ENCODE measurements at places on chromosomes 12 and 14. TPM values are rescaled to one million over a fixed set of nuclear protein-coding genes. Genes with fewer than 3 reads are reported as not detected.

DNA sequence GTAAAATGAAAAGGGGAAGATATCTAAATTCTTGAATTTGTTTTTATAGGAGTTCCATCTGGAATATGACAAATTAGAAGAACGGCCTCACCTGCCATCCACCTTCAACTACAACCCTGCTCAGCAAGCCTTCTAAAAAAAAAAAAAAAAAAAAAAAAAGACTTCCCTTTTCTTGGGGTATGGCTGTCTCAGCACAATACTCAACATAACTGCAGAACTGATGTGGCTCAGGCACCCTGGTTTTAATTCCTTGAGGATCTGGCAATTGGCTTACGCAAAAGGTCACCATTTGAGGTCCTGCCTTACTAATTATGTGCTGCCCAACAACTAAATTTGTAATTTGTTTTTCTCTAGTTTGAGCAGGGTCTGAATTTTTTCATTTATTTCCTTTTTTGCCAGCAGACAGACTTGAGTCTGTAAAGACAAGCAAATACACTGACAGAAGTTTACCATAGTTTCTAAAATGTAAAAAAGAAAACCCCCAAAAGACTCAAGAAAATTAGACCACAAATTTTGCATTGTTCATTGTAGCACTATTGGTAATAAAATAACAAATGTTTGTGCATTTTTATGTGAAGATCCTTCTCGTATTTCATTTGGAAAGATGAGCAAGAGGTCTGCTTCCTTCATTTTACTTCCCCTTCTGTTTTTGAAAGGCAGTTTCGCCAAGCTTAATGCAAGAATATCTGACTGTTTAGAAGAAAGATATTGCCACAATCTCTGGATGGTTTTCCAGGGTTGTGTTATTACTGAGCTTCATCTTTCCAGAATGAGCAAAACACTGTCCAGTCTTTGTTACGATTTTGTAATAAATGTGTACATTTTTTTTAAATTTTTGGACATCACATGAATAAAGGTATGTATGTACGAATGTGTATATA lies 12.1 kb upstream of the KCNMB4 start:
- no peaks in the 10 kb centered on the region for H3K4me1 ChIP-seq
- H3K4me3 ChIP-seq: no peak overlapping the region
- no peak for DNase-seq
- H3K36me3 ChIP-seq: no peaks in the 10 kb centered on the region
- H3K27me3 ChIP-seq: no peaks in the 10 kb centered on the region
- no peak overlapping the region for H3K27ac ChIP-seq

DNA sequence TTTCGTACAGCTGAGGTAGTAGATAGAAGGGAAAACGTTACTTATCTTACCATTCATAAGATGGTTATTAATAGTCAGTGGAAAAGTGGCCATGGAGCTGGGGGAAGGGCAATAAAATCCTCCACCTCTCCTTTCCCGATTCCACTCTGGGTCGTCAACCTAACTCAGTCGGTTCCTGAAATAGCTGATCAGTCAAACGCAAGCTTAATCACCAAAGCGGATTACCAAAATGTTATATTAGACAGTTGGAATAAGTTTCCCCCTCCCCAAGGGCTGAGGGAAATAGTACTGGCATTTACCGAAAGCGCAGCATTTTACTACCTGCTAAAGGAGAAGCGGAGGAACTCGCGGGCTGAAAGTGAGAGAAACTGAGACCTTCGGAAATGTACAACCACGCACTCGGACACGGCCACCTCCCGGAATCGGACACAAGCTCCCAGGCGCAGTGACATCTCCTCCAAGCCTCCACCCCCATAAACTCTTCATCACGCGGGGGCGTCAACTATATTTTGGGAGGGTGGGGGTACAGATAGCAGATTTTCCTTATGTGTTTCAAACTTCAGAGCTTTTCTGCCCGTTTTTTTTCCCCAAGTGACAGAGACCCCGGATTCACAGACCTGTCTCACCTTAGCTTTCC lies 1.2 kb downstream of the PPM1H start:
- DNase-seq: no peak
- H3K4me1 ChIP-seq: no peaks in the 10 kb centered on the region
- H3K4me3 ChIP-seq: peak overlapping the region; percentile 75
- peak overlapping the region; percentile 43 for H3K27ac ChIP-seq
- no peaks in the 10 kb centered on the region for H3K36me3 ChIP-seq

DNA sequence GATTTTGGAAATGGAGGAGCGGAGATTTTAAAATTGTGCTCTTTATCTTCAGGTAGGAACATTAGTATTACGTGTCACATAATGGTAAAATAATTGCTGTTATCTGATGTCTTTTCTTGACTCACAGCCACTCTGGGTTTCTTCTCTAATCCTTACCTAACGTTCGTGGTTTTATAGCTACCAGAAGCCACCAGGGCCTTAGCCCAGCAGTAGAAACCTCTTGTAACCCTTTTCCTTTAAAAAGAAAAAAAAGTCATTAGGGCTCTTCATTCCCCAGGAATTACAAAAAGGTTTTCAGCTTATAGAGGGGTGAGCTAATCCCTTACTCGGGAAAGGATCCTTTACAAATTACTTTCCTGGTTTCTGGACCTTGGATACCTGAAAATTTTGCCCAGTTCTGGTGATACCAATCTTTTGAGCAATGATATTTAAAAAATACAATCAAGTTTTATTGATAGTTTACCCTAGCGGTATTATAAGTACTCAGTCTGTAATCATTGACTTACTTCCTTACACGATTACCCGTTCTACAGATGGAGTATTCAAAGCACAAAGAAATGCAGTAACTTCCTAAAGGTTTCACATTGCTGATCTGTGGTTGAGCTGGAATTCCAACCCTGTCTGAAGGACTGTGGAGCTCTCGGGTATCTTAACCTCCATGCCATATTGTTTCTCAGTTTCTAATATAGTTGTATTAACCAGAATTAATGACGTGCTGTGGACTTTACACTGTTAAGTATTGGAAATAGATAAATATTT lies 1.6 kb downstream of the GABARAPL1 start:
- no peaks in the 10 kb centered on the region for H3K27me3 ChIP-seq
- H3K4me1 ChIP-seq: peaks cover 19% of the 10 kb centered on the region

AJUBA gene
- 35.3 TPM for total RNA-seq

GRCh38 chr14:23539248-23540140 lies 12.1 kb downstream of the ZFHX2 start:
- H3K4me1 ChIP-seq: no peaks in the 10 kb centered on the region
- no peak for DNase-seq
- H3K36me3 ChIP-seq: no peaks in the 10 kb centered on the region
- no peaks in the 10 kb centered on the region for H3K27me3 ChIP-seq
- no peak overlapping the region for H3K4me3 ChIP-seq

DNA sequence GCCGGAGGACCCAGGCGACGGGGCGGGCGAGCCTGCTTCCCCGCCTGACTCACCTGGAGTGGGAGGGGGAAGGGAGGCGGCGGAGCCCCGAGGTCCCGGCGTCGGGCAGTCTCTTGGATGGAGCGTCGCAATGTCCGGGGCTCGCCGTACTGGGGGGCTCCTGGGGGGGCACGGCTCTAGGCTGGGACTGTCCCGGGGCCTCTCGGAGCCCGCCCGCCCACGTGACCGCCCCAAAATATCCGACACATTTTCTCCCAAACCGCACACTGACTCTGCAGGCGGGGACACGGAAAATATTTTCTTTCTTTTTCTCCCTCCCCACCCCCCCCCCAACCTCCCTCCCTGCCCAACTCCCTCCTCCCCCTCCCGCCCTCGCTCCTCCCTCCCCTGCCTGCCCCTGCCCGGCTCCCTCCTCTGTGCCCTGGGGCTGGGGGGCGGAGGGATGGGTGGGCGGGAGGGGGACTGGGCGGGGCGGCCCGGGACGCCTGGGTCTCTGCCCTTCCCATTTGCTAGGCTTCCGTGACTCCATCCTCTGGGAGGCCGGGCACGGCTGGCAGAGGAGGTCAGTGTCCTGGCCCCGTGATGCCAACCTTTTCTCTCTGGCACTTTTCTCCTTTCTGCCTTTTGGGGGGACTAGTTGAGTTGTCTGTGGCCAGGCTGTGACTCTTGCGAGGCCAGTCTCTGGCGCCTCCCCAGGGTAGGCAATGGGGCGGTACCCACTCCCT lies at the start of gene RARG:
Gene RARG (minus strand): TSS at position 289 of the 725 bp plus-strand sequence. CDS start 4,664 bp downstream, outside the sequence.
- H3K36me3 ChIP-seq: no peaks in the 10 kb centered on the region
- peak; percentile 46 for DNase-seq
- H3K4me3 ChIP-seq: peak within 1 kb of the TSS; percentile 94
- H3K27me3 ChIP-seq: no peaks in the 10 kb centered on the region
- peaks cover 54% of the 10 kb centered on the region for H3K4me1 ChIP-seq

PRB2 gene
- not detected for total RNA-seq

DDX51 gene
- total RNA-seq: 9.7 TPM

RASSF8 gene
- 86.6 TPM for total RNA-seq

- no peak for DNase-seq
- H3K27ac ChIP-seq: no peak overlapping the region
- H3K36me3 ChIP-seq: no peaks in the 10 kb centered on the region
- H3K4me3 ChIP-seq: no peak overlapping the region
- no peaks in the 10 kb centered on the region for H3K27me3 ChIP-seq
These were observed 54.9 kb downstream of the PLEKHG7 start for GRCh38 chr12:92757597-92758121.

LRRC10 gene
- not detected for total RNA-seq

B4GALNT1 gene
- total RNA-seq: 11.0 TPM

DNA sequence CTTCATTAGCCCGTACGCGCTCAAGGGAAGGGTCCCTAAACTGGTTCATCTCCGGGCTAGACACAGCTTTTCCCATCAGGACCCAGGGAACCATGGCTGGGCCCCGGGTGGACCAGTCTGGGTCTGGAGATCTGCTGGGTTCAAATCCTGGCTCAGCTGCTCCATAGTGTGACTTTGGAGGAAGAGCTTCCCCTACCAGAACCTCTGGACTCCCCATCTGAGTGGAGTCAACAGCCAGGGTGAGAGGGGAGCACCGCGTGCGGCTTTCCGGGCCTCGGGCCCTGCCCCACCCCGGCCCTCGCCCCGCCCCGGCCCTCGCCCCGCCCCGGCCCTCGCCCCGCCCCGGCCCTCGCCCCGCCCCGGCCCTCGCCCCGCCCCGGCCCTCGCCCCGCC lies 41.2 kb downstream of the BEGAIN start:
- no peak overlapping the region for H3K27ac ChIP-seq
- no peaks in the 10 kb centered on the region for H3K36me3 ChIP-seq
- DNase-seq: no peak
- H3K4me3 ChIP-seq: no peak overlapping the region
- no peaks in the 10 kb centered on the region for H3K4me1 ChIP-seq

GRCh38 chr12:42085594-42085993 lies 59.1 kb downstream of the GXYLT1 start:
- DNase-seq: no peak
- peaks cover 2% of the 10 kb centered on the region for H3K4me1 ChIP-seq
- no peaks in the 10 kb centered on the region for H3K27me3 ChIP-seq

HVCN1 gene
- 14.5 TPM for total RNA-seq

DNA sequence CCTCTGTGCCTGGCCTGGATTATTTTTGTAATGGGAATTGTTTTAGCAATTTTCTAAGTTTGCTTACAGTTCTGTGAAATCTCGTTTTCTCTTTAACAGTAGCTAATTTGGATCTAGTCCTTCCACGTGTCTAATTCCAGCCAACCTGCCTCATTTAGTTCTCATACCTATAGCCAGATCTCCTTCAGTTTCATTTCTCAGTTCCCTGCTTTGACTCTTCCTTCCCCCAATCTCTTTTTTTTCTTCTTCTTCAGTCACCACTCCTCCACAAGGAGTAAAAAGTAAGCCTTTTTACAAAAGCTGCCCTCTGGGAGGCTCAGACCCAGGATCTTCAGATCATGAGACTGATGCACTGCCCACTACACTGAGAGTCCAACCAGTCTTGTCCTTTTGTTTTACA lies 1.4 kb downstream of the THTPA start:
- no peaks in the 10 kb centered on the region for H3K27me3 ChIP-seq
- peaks cover 9% of the 10 kb centered on the region for H3K4me1 ChIP-seq
- no peak for DNase-seq
- H3K27ac ChIP-seq: no peak overlapping the region
- H3K36me3 ChIP-seq: peaks cover 6% of the 10 kb centered on the region

- H3K27me3 ChIP-seq: no peaks in the 10 kb centered on the region
- DNase-seq: no peak
- H3K27ac ChIP-seq: peak overlapping the region; percentile 88
- peak overlapping the region; percentile 2 for H3K4me3 ChIP-seq
- no peaks in the 10 kb centered on the region for H3K36me3 ChIP-seq
These were observed 102.7 kb upstream of the DACT1 start for GRCh38 chr14:58535044-58535443.

AQP2 gene
- not detected for total RNA-seq

GRCh38 chr14:105086833-105087307 lies 21.6 kb upstream of the GPR132 start:
- no peaks in the 10 kb centered on the region for H3K36me3 ChIP-seq
- no peak for DNase-seq
- H3K4me3 ChIP-seq: peak overlapping the region; percentile 71
- peaks cover 49% of the 10 kb centered on the region for H3K4me1 ChIP-seq
- H3K27ac ChIP-seq: no peak overlapping the region

DNA sequence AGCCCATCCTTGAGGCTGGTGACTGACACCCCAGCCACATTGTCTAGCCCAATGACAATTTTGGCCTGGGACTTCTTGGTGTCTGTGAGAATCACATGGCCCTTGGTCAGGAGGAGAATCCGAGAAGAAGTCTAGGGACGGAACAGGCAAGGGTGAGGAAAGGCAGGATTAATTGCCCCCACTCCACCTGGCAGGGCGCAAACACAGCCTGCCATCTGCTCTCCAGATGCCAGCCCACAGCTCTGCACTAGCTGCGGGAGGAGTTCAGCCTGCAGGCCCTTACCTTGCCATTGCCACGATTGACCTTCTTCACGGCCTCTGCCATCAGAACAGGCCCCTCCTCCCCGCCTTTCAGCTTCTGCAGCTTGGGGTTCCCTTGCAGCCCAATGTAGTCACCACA lies 13.1 kb upstream of the TAC3 start:
- H3K27me3 ChIP-seq: no peaks in the 10 kb centered on the region
- H3K4me1 ChIP-seq: no peaks in the 10 kb centered on the region
- H3K4me3 ChIP-seq: no peak overlapping the region
- no peak for DNase-seq
- no peak overlapping the region for H3K27ac ChIP-seq
- H3K36me3 ChIP-seq: no peaks in the 10 kb centered on the region

All from thoracic aorta (tissue), 2 donors.